ENCODE measurements at places on chromosomes 4 and X. TPM values are rescaled to one million over a fixed set of nuclear protein-coding genes. Genes with fewer than 3 reads are reported as not detected.

DNA sequence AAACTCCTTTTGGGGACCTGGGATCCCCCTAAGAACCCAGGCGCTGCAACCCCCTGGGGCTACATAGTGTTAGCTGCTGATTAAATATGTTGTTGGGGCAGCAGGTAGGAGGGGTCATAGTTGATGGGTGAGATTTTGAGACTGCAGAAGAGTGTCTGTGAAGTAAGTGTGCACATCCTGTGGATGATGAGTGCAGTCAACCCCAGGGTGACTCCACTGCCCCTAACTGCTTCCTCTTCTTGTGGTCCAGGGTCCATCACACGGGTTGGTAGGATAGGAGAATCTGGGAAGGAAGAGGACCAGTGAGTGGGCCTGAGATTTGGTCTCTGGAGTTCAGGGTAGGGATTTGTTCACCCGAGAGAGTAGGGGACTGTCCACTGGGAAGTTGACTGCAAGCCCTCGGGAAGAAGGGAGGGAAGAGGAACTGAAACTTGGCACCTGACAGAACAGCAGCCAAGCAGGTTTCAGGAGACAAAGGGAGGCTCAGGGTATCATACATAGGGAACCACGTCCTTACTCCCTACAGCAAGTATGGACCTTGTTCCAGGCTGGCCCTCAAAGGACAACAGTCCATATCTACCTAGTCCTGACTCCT is 8.5 kb downstream of the DLG3 start:
- no peak for DNase-seq

DNA sequence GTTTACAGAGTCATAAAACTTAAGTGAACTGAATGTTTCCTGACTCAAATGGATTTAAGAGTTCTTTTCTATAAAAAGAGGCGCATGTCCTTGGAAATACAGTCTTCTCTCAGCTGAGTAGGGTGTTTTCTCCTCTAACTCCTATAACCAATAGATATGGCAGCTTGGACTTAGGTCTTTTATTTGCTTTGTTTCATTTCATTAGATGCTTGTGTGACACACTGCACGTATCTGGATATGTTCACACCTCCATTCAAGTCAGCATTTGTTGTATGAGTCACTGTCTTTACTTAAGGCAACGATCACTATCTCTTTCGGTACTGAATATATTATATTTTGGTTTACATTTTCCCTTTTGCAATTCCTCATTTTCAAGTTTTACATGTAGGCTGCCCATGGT is 136.6 kb downstream of the ARSF start:
- DNase-seq = no peak

DNA sequence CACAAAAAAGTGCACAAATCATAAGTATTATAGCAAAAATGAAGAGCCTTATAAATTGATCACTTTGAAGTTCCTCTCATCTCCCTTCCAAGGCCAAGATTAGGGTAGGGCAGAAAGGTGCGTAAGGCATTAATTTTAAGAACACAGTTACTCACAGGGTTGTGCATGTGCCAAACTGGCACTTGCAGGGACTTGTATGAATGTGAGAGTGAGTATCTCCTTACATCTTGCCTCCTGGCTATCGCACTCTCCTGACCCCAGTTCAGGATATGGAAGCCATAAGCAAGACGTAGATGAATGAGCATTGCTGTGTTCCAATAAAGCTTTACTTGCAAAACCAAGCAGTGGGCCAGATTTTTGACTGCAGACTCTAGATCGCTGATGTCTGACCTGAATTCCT is 510.1 kb upstream of the AADAT start:
- no peak for DNase-seq

CCDC120 gene
- 3.6 TPM for total RNA-seq

SSX4B gene
- 3.0 TPM for total RNA-seq

DNA sequence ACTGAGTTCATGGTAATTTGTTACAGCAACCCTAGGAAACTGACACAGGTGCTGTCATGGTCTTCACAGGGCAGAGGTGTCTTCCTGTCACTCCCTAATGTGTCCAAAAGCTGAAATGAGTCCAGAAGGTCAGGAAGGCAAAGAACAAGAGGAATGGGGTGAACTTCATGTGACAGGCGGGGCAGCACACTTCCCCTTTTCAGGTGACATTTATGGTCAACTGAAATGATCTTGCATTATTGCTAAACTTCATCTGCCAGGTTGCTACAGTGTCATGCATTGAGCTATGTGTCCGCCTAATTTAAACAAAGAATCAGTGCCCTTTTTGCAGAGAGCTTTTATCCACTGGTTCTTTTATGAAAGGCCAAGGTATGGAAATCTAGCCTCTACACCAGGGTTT is 15.9 kb upstream of the CCDC149 start:
- no peak for DNase-seq

DNA sequence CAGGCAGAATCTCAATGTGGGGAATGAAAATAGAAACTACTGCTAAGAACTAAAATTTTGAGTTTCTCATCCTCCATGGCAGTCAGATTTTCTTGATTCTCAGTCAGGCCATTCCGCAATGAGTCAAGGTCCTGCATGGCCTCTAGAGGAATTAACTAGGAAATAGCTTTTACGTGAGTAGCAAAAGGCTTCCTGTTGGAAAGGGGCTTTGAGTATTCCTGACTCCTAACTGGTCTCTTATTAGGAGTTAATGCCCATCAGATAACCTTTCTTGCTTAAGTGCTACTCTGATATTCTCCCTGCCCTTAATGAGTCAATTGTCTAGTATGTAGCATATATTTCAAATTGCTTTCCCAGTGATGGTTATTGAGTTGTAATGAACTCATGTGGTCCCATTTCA is 65.7 kb upstream of the ARHGAP24 start:
- DNase-seq = no peak

Data from K562 (cell line).